Activated CD4-positive, alpha-beta memory T cell treated with anti-CD3 and anti-CD28 coated beads for 36 hours (primary cell): ENCODE measurements at places on chromosomes 16 and 17.

DNA sequence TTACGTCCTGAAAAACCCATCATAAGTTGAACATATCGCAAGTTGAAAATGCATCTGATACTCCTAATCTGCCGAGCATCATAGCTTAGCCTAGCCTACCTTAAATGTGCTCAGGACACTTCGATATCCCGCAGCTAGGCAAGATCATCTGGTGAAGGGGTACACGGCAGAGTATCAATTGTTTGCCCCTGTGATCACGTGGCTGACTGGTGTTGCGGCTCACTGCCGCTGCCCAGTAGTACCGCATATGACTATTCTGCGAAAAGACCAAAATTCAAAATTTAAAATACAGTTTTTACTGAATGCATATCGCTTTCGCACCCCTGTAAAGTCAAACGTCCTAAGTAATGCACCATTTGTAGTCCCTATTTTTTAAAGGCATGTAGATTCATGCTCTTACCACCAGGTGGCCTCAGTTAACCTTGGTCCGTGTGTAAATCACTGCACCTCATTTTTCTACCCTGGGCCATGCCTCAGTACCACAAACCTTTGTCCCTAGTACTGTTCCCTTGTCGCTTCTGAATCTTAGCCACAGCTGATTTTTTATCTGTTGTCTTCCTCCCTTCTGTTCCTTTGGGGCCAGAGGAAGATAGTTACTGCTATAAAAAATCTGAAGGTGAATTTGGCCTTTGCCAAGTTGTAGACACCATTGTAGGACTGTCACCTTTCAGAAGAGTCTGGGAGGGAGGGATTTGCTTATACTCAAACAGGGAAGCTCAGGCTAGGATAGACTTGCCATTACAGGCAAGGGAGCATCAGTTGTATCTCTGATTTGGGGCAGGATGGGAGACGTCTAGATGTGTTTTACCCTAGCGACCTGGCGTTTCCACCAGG, 34.4 kb downstream of the WWP2 start:
- DNase-seq, result peak; percentile 25

DNA sequence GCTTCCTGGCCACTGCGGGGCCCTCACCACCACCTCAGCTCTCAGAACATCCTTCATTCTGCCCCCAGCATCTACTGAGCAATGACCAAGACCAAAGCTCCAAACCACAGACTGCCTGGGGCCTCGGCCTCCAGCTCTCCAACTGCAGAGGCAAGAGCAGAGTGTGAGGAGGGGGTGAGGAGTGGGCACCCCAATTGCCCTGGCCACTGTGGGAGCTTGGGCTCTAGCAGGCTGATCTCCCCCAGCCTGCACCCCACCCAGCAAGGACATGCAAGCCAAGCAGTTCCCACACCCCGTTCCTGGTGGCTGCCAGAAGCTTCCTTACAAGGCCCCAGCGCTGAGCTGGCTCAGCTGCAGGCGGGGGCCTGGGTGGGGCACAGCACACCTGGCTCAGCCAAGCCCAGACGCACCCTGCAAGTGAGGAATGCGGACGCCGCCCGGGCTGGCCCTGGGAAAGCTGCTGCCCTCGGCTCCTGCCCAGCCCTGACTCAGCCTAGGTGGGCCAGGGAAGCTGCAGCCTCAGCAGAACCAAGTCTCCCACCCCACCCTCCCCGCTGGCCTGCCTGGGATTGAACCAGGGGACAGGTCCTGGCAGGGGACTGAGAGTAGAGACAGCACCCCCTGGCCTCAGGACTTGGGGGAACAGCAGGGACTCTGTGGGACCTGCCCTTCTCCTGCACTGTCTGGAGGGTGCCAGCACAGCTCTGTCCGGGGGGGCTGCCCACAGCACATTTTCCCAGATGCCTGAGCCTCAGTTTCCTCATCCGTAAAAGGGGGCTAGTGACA, 29.7 kb upstream of the KRT17 start:
- no peak for DNase-seq

GRCh38 chr17:47694581-47695428, 844 bp downstream of the TBKBP1 start:
- DNase-seq, result peak; percentile 68

GRCh38 chr17:67390646-67391361, 13.7 kb downstream of the PITPNC1 start:
- peak; percentile 88 for DNase-seq

GRCh38 chr17:58630883-58631522, 60.8 kb downstream of the TEX14 start:
- DNase-seq, result peak; percentile 49

- DNase-seq, result peak; percentile 26
Observed at GRCh38 chr16:66274335-66275110, 92.0 kb upstream of the CDH5 start.

DNA sequence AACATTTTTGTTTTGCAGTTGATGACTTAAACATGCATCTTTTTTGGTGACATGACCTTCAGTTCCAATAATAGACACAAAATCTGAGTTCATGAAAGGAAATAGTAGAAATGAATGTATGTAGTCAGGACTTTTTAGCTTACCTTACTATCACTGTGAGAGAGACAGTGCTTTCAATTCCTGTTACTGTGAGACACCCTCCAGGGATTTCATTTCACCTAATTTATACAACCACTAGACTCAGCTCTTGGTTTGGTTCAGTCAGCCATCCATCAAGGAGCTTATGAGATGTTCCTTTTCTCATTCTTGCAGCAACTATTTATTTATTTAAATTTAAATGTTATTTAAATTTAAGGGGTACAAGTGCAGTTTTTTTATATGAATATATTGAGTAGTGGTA, 77.9 kb downstream of the MAP2K4 start:
- no peak for DNase-seq

DNA sequence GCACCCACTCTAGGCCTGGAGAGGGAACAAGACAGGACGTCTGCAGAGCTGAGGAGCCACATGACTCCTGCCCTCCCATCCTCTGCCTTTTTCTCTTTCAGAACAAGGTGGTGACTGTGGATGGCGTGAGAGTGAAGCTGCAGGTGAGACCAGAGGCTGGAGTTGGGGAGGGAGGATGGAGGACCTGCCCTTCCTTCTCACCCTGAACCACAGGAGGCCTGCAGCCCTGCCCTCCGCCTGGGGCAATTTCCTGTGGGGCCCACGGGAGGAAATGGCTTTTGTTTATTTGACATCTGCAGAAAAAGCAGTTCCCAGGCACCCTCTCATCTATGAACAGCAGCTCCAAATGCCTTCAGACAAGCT, 5.1 kb downstream of the RAB37 start:
- peak; percentile 79 for DNase-seq

DNA sequence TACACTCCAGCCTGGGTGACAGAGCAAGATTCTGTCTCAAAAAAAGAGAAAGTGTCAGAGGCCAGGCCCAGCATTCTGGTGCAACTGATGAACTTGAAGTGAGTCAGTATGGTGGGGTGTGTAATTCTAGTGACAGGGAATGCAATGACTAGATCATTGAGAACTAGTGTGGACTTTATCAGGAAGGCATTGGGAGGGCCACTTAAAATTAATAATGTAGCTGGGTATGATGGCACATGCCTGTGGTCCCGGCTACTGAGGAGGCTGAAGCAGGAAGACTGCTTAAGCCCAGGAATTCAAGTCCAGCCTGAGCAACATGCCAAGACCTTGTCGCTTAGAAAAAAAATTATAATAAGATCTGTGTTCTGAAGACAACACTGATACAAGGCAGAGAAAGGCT, 90.8 kb downstream of the STX8 start:
- DNase-seq, result no peak
